ENCODE measurements at places on chromosomes 12 and 14. TPM values are rescaled to one million over a fixed set of nuclear protein-coding genes. Genes with fewer than 3 reads are reported as not detected.

- H3K36me3 ChIP-seq, result no peaks in the 10 kb centered on the region
- no peak for DNase-seq
These were observed 47.2 kb downstream of the NPAS3 start for GRCh38 chr14:32985866-32986265.

- no peaks in the 10 kb centered on the region for H3K27me3 ChIP-seq
- H3K36me3 ChIP-seq, result peaks cover 32% of the 10 kb centered on the region
- DNase-seq, result no peak
- H3K4me1 ChIP-seq, result no peaks in the 10 kb centered on the region
These were observed 41.7 kb downstream of the NEDD1 start for GRCh38 chr12:96948782-96949181.

- no peaks in the 10 kb centered on the region for H3K4me1 ChIP-seq
- H3K27ac ChIP-seq, result peak overlapping the region; percentile 34
- H3K36me3 ChIP-seq, result peaks cover 18% of the 10 kb centered on the region
- H3K27me3 ChIP-seq, result no peaks in the 10 kb centered on the region
These were observed 14.5 kb upstream of the LLPH start for GRCh38 chr12:66144791-66145754.

DNA sequence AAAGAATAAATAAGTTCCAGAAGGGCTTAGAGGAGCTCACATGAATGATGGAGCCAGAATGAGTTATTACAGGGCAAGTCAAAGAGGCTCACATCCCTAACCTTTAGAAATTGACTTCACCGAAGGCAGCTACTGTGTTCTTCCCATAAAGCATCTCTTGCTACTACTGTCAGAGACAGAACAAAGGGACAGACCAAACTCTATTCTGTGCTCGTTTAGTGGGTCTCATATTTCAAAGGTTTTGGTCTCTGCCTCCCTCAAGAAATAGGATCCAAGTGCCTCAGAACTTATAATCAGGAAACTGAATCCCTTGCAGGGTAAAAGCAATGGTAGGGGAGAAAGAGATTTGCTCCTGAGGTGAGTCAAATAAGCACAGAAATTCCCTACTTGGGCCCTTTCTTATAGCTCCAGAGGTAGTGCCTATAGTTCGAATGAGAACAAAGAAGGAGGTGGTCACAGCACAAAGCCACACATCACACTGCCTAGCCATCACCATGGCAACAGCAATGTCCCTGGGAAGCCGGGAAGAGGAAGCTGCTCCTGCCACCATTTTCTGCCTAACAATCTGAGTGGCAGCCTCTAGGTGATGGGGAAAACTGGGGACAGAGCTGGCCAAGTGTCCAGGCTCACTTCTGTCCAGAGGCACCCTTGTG is 294.9 kb downstream of the FOXN3 start:
- no peaks in the 10 kb centered on the region for H3K4me1 ChIP-seq
- no peak overlapping the region for H3K27ac ChIP-seq
- H3K27me3 ChIP-seq, result no peaks in the 10 kb centered on the region
- no peak overlapping the region for H3K4me3 ChIP-seq
- H3K36me3 ChIP-seq, result no peaks in the 10 kb centered on the region

GRCh38 chr14:25048170-25049016 is 1.6 kb downstream of the STXBP6 start:
- no peaks in the 10 kb centered on the region for H3K36me3 ChIP-seq
- peak; percentile 73 for DNase-seq
- peak overlapping the region; percentile 71 for H3K4me3 ChIP-seq
- no peaks in the 10 kb centered on the region for H3K27me3 ChIP-seq
- peaks cover 43% of the 10 kb centered on the region for H3K4me1 ChIP-seq

PSME1 gene
- total RNA-seq, result 72.9 TPM
